ENCODE measurements at places on chromosomes 4 and X. TPM values are rescaled to one million over a fixed set of nuclear protein-coding genes. Genes with fewer than 3 reads are reported as not detected.
A peak's percentile ranks its signal among the peaks of the same experiment; 100 is the strongest.

The PPARGC1A gene
- 13.4 TPM for total RNA-seq

DNA sequence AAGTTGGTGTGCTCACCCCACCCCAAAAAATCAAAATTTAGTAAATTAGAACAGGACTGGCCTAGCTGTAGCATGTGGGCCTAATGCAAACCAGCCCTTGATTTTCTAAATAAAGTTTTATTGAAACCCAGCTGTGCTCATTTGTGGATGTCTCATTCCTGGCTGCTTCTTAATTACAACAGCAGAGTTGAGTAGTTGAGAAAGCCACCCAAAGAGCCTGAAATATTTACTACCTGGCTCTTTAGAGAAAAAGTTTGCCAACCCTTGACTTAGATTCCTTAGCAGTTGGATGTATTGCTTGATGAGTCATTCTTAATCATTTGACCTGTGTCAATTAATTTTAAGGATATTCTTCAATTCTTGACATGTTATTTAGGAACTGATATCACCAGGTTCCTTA, 168.3 kb upstream of the PUDP start:
- no peak overlapping the region for H3K27ac ChIP-seq
- no peaks in the 10 kb centered on the region for H3K4me1 ChIP-seq
- H3K27me3 ChIP-seq = no peaks in the 10 kb centered on the region
- H3K4me3 ChIP-seq = no peak overlapping the region
- DNase-seq = no peak
- no peaks in the 10 kb centered on the region for H3K36me3 ChIP-seq

DNA sequence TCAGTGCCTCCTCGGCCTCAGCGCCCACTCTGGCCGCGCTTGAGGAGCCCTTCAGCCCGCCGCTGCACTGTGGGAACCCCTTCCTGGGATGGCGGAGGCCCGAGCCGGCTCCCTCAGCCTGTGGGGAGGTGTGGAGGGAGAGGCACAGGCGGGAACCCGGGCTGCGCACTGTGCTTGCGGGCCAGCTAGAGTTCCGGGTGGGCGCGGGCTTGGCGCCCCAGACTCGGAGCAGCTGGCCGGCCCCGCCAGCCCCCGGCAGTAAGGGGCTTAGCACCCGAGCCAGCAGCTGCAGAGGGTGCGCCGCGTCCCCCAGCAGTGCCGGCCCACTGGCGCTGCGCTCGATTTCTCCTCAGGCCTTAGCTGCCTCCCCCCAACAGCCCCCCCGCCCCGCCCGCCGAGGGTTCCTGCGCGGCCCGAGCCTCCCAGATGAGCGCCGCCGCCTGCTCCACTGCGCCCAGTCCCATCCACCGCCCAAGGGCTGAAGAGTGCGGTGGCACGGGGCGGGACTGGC, 1137.0 kb downstream of the PCDH18 start:
- no peaks in the 10 kb centered on the region for H3K4me1 ChIP-seq
- no peak overlapping the region for H3K4me3 ChIP-seq
- H3K27ac ChIP-seq = no peak overlapping the region
- DNase-seq = no peak

- DNase-seq = no peak
- no peaks in the 10 kb centered on the region for H3K27me3 ChIP-seq
- H3K36me3 ChIP-seq = no peaks in the 10 kb centered on the region
- no peak overlapping the region for H3K4me3 ChIP-seq
- H3K4me1 ChIP-seq = peaks cover 4% of the 10 kb centered on the region
- no peak overlapping the region for H3K27ac ChIP-seq
Measured at GRCh38 chr4:114864060-114864459, 249.4 kb downstream of the NDST4 start.

GRCh38 chr4:10461091-10461849, 4.0 kb upstream of the ZNF518B start:
- DNase-seq = peak; percentile 76
- peaks cover under 1% of the 10 kb centered on the region for H3K4me1 ChIP-seq
- H3K4me3 ChIP-seq = peak overlapping the region; percentile 92
- peaks cover 23% of the 10 kb centered on the region for H3K27me3 ChIP-seq
- no peak overlapping the region for H3K27ac ChIP-seq

- H3K36me3 ChIP-seq = no peaks in the 10 kb centered on the region
- H3K4me1 ChIP-seq = peaks cover 4% of the 10 kb centered on the region
- H3K27me3 ChIP-seq = peaks cover 4% of the 10 kb centered on the region
- no peak overlapping the region for H3K4me3 ChIP-seq
Measured at GRCh38 chr4:123018396-123018775, 96.0 kb upstream of the NUDT6 start.

Data from glutamatergic neuron (in vitro differentiated cells).